GM12891 (cell line): ENCODE measurements at places on chromosomes 6 and 20.

DNA sequence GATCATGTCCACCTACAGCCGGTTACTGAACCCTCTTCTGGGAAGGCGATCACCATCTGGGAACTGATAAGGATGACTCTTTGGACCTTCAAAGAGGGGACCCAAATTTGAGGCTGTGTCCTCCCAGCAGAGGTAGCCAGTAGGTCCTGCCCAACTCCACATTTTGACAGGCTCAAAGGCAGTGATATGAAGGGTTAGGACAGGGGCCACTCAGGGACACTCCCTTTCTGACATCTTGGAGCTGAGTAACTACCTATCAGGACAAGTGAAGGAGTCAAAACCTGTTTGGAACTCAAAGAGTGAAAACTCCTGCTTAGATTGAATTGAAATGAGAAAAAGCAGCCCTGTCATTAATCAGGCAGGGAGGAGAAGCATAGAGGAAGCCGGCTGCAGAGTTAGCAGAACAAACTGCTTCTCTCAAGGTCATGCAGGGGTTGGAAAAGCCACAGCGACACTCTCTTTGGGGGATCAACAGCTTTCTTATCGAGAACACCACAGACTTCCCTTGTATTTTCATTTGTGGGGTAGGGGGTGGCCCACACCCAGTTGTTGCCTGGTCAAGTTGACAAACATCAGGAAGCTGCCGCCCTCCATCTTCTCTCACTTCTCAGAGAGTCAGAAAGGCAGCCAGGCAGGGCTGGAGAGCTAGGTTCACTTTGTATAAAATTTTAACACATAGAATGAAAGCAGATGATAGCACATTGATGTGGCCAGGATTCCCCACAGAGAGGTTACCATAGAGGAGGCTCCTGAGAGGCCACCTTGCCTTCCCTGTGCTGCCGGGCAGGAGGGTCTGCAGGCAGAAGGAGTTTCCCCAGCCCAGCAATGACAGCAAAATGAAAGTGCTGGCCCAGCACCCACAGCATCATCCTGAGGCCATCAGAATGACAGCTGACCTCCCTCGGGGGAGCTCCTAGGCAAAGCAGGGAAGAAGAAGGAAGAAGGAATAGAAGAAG is 47.6 kb downstream of the AGPAT4 start:
- no peak for DNase-seq

DNA sequence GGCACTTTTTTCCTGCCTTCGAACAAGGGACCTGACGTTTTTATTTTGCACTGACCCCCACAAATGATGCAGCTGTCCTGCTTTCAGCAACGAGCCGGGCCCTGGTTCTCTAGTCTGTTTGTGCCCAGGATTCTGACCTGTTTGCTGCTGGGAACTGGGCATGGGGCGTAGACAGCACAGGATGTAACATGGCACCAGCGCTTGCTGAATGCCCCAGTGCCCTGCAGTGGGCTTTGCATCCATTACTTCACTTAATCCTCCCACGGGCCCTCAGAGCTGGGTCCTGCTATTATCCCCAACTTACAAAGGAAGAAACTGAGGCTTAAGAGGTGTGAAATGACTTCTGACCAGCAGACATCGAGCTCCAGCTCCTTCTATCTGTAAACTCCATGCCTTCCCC is 80.4 kb upstream of the PMEPA1 start:
- DNase-seq, result no peak

- no peak for DNase-seq
Observed at GRCh38 chr20:23125625-23126191, 39.6 kb upstream of the CD93 start.

GRCh38 chr6:128725271-128726233 is 157.4 kb upstream of the LAMA2 start:
- no peak for DNase-seq

- DNase-seq, result no peak
Observed at GRCh38 chr6:43436577-43437282, 9.4 kb downstream of the ABCC10 start.

- DNase-seq, result no peak
Observed at GRCh38 chr6:16209539-16209938, 28.8 kb upstream of the GMPR start.

GRCh38 chr6:136012198-136012887 is 160.8 kb downstream of the PDE7B start:
- DNase-seq, result no peak

DNA sequence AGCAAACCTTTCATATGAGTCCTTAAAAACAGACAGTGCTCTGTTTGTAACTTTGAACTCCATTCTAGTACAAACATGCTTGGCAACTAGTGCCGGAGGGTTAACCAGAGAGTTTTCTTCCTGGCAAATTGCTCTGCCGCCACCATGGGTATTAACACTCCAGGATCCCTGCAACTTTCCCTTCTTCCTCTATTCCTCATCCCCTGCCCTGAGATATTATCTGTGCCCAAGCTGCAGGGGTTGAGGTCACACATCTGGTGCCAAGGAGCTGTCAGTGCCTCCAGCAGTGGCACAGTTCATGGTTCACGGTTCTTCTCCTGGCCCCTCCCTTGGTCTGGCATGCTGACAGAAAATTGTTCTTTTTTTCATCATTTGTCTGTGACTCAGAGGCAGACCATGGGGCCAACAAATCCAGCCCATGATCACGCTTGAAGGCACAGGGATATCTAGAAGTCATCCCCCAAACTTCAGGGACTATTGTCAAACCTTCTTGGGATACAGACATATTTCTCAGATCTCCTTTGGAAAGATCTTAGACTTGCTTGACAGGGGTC is 77.5 kb downstream of the ATXN1 start:
- no peak for DNase-seq

- no peak for DNase-seq
Observed at GRCh38 chr6:47371870-47372255, 62.2 kb upstream of the TNFRSF21 start.

DNA sequence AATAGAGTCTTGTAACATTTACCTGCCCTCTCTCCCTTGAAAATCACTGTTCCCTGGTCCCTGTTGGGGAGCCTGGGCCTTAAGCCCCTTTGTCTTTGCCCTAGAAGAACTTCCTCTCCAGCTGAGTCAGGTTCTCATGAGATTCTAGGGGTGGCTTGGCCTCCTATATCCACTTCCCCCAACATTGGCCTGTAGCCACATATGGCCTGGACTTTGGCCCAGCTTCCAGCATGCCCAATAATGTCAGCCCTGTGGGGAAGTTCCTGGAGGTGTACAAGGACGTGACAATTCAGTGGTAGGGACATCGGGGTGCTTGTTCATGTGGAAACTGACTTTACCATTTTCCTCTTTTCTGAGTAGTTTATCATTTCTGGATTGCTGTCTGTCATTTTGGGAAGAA is 17.2 kb upstream of the MAS1L start:
- DNase-seq, result no peak

- no peak for DNase-seq
Observed at GRCh38 chr6:156731396-156731795, 45.8 kb upstream of the ARID1B start.

DNA sequence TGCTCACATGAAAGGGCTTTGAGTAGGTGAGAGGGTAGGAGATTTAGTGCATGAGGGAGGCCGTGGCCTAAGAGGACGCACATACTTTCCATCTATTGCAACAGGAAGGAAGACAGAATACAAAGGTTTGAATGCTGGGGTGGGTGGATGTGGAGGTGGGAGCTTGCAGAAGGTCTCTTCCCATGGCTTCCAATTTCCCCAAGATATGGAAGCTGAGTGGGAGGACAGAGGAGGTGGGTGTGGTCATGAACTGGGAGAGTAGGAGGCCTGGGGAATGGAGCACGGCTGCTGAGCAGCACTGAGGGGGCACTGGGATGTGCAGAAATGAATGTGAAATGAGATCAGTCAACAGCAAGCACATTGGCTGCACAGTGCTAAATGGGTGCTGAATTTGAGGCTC is 70.3 kb downstream of the SCML4 start:
- DNase-seq, result no peak
